Kidney (tissue), 22 donors: ENCODE measurements at places on chromosomes 12 and 14. TPM values are rescaled to one million over a fixed set of nuclear protein-coding genes. Genes with fewer than 3 reads are reported as not detected.
A peak's percentile ranks its signal among the peaks of the same experiment; 100 is the strongest.

Gene RNASE7
- total RNA-seq: not detected

GRCh38 chr14:35878272-35879150, 52.4 kb downstream of the BRMS1L start:
- no peak for DNase-seq

DNA sequence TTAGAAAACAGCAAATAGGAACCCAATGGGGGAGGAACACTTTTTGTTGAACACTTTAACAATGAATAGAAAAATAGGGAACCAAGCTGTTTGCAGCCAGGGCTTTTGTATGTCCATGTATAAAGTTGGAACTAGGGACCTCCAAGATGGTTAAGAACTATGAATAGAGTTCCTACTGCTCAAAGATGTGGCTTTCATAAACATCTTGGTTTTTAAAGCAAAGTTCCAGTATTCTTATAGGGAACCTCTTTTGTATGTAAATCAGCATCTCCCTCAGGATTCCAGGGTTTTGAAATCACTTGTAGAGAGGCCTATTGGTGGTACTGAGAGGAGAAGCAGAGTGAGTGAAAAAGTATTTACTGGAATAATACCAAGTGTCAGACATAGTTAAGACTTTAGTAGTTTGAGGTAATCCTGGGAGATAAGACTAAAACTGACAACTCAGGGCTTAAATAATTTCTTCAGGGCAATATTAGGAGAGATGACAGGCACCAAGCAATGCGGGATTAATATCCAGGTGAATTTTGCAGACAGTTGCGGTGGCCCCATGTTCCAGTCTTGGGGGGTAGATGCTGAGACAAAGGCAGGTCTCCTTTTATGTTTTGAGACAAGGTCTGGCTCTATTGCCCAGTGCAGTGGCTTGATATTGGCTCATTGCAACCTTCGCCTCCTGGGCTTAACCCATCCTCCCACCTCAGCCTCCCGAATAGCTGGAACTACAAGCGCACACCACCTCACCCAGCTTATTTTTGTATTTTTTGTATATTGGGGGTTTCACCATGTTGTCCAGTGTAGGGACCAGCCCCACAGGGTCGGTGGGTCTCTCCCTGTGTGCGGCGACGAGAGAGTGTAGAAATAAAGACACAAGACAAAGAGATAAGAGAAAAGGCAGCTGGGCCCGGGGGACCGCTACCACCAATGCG, 10.4 kb upstream of the EID3 start:
- DNase-seq: no peak

DNA sequence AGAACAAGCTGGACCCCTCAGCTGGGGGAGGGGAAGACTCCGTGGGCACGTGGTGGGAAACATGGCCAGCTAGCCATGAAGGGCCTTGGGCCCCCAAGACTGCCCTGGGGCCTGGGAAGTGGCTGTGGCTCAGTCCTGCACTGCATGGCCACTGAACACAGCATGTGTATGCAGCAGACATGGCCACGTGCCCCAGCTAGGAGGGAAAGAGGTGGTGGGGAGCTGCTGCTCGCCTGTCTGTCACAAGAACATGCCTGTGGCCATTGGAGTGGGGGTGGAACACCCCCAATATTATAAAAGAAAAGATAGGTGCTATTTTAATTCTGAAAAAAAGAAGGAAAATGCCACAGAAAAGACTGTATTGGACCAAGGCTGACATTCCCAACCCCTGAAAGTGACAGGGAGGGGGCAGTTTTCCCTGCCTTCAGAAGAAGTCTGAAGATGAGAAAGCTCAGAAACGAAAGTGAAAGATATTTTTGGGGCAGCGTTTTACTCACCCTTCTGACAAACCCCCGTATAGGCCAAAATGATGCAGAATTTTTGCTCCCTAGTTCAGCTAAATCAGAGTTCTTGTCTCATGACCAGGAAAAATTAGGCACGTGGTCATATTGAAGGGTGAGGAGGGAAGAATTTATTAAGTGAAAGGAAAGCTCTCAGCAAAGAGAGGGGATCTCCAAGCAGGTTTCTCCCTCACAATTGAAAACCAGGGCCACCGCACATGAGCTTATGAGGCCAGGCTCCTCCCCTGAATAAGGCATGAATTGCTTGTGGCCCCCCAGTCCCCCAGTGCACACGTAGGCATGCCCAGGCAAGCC, 35.2 kb upstream of the PCNX1 start:
- no peak for DNase-seq

DNA sequence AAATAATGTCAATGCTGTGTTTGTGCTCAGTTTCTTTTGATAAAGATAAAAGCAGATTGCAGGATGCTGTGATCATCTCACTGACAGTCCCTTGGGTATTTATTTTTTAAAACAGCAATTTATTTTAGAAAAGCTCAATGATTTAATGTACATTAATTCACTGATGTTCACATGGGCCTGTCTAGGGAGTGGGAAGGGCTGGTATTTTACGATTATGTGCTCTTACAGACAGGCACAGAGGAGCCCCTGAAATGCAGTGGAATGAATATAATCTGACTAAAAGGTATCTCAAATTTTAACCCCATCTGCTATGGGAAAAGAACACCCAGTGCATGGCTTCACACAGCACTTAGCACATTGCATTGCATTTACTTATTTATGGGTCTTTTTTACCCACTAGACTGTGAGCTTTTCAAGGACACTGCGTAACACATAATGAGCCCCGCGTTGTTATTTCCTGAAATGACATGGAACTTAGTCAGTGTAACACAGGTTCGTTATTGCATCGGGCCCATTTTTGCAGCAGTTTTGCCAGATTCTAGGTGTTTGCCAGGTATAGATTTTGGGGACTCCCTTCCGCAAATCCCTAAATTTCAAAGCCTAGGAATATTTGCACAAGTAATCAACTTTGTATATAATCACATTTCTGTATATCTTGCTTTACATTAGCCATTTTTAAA, 425.3 kb upstream of the FBXO33 start:
- no peak for DNase-seq

DNA sequence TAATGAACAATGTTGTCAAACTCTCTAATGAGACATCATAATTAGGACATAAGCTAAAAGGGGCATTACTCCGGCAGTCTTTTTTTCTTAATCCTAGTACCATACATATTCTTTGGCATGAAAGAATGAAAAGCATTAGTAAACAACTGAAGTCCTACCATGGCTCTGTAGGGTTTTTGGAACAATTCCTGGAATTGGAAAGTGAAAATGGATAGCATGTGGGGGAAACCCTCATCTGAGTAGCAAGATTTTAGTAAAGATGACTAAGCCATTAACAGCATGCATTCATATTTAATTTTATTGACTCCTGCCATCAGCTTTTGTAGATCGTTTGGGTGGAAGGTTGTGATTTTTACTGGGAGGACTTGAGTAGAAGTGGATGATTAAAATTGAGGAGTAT, 216.2 kb upstream of the PDZRN4 start:
- DNase-seq: no peak

Gene MANSC4
- not detected for total RNA-seq

Gene HOXC5
- 4.8 TPM for total RNA-seq

- DNase-seq: peak; percentile 65
Measured at GRCh38 chr12:106239241-106239950, 8.4 kb downstream of the CKAP4 start.

Gene BHLHE41
- 34.3 TPM for total RNA-seq

GRCh38 chr14:95304342-95304741, 15.4 kb downstream of the CLMN start:
- DNase-seq: no peak

DNA sequence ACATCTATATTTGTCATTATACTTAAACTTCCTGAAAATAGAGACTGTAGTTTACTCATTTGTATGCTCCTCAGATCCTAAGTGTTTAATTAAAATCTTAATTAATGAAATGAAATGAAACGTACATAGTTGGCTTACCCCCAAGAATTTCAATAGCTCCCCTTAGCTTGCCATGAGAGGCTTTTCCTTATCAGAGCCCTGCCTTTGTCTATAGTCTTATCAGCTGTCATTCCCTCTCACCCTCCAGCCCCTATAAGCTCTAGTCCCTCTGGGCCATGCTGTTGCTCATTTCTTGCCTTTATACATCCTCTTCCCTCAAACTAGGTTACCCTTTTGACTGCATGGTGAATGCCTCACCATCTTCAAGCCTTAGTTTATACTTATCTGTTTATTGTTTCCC, 1.1 kb upstream of the RTRAF start:
- DNase-seq: no peak

- no peak for DNase-seq
Measured at GRCh38 chr14:20550926-20551325, 9.9 kb downstream of the RNASE9 start.

DNA sequence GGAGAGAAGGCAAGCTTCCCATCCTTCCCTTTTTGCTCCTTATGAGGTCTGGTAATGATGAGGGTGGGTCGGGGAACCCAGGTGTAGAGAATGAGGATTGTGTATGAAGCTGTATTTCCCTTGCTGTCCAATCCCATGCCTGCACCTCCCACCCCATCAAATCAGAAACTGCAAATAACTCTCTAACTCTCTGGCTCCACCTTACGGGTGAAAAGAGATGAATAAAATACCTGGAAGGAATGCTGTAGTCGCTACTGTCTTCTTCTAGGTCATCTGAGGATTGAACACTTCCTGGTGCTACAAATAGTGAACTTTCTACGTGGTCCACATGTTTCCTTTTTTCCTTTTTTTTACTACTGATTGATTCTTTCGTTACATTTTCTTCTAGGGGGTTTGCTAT, 38.9 kb upstream of the DICER1 start:
- no peak for DNase-seq

GRCh38 chr12:96051756-96052485, 16.5 kb upstream of the LTA4H start:
- DNase-seq: no peak

GRCh38 chr14:69682136-69682535, 70.7 kb downstream of the SUSD6 start:
- no peak for DNase-seq

GRCh38 chr12:108568338-108569154, 6.2 kb downstream of the ISCU start:
- no peak for DNase-seq

Gene PROX2
- total RNA-seq: not detected

GRCh38 chr12:30694412-30695198, 1.1 kb downstream of the IPO8 start:
- peak; percentile 69 for DNase-seq

GRCh38 chr14:94673781-94674231, 61.6 kb downstream of the SERPINA3 start:
- DNase-seq: peak; percentile 37

- no peak for DNase-seq
Measured at GRCh38 chr12:106031761-106032622, 106.8 kb downstream of the NUAK1 start.

DNA sequence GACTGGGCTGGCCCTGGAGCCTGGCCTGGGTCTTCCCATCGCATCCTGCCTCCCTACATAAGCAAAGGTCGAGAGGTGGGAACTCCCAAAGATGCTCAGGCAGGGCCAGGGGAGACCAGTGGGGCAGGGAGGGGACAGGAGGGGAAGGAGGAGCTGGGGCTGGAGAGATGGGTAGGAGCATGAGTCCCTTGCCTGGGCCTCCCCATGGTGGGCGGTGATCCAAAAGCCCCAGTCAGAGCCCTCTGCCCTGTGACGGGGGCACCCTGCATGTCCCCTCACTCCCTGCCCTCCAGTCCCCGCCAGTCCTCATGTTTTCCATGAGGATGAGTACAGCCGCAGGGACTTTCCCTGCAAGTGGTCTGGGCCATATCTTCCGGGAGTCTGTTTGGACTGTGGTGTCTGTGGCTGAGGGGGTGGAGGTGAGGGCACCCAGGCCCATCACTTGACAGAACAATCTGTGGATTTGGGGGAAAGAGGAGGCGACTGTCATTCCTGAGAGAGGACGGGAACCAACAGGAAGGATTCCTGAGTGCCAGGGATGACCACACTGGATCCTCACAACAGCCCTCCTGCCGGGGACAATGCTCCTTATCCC, 9.3 kb downstream of the BDKRB2 start:
- DNase-seq: peak; percentile 52

Gene SERPINA9
- total RNA-seq: not detected

Gene OR11G2
- total RNA-seq: not detected

Gene CLEC14A
- 37.6 TPM for total RNA-seq

- no peak for DNase-seq
Measured at GRCh38 chr14:59229653-59230406, 41.4 kb downstream of the DAAM1 start.

GRCh38 chr12:31325524-31325875, 450 bp downstream of the SINHCAF start:
- no peak for DNase-seq

- DNase-seq: no peak
Measured at GRCh38 chr12:47408171-47408871, 297.5 kb downstream of the RPAP3 start.

DNA sequence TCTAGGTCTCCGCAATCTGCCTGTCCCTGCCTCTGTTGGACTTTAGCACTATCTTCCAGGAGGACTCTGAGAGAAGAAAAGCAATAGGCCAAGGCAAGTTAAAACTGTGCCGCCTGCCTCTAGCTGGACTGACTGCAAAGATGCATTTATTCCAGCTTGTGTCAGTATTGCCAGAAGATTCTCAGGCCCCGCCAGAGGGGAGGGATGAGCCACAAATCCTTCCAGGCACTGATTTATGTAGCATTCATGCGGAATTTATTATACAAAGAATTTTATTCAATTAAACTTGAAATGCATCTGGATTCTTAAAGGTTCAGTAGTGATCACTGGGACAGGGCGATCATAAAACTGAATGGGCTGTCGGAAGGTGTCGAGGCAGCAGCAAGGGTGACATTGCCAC, 19.8 kb downstream of the MMAB start:
- no peak for DNase-seq

GRCh38 chr12:55676707-55677106, 31.0 kb downstream of the ITGA7 start:
- no peak for DNase-seq

Gene KCNH3
- total RNA-seq: 2.8 TPM

DNA sequence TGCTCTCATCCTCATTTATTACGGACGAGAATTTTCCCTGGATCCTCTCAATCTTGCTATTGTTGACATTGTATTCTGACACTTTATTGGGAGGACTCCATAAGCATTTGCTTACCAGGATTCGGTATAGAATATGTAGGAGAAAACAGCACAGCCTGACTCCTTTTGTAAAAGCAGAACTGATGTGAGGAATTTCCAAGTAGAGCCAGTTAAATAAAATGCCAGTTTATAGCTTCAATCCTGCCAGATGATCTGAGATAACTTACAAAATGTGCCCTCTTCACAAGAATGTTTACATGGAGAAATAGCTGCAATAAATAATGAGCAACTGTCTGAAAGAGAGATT, 332.9 kb upstream of the PRICKLE1 start:
- DNase-seq: peak; percentile 37

Gene ISCU
- total RNA-seq: 183 TPM

Gene TCL1B
- not detected for total RNA-seq

Gene NKX2-1
- not detected for total RNA-seq

Gene CARMIL3
- total RNA-seq: 1.4 TPM

GRCh38 chr14:38735005-38735404, 368.0 kb downstream of the SEC23A start:
- no peak for DNase-seq

Gene NGB
- not detected for total RNA-seq

GRCh38 chr12:7369274-7369729, 65.4 kb downstream of the ACSM4 start:
- no peak for DNase-seq

- DNase-seq: no peak
Measured at GRCh38 chr12:119631930-119632678, 35.8 kb upstream of the PRKAB1 start.
